ENCODE measurements at places on chromosomes 1 and 21.
A peak's percentile ranks its signal among the peaks of the same experiment; 100 is the strongest.

GRCh38 chr1:156615946-156616345 lies 3.3 kb upstream of the HAPLN2 start:
- no peak for DNase-seq

GRCh38 chr1:32249831-32250525 lies 1.1 kb upstream of the LCK start:
- DNase-seq, result peak; percentile 56

- no peak for DNase-seq
Observed at GRCh38 chr1:50427086-50427817, 4.0 kb upstream of the DMRTA2 start.

- DNase-seq, result no peak
Observed at GRCh38 chr1:110055493-110056284, 14.8 kb downstream of the ALX3 start.

DNA sequence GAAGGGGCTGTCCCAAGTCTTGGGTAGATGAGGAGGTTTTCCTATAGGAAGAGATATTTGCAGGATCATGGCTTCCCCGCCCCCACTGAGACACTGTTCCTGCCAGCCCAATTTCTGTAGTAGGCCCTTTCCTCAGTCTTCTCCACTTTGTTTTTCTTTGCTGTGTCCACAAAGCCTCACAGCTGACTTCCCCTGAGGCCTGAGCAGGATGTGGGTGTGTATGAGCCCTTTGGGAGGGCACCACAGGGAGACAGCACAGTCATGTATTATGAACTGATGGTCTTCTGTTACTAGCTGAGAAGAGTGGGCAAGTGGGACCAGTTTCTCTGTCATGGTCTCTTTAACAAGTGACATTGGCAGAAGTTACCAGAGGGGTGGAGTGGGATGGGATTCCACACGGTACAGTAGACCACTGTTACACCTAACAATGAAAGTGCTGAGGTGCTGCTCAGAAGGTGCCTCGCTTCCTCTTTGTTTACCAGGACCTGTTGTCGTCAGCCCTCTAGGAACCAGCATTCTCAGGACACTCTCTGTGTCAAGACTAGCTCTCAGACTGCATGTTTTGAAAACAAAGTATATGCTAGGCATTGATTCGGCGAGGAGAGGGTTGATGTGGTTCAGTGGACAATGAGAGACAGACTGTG lies 253.8 kb upstream of the HOOK1 start:
- DNase-seq, result no peak

- DNase-seq, result peak; percentile 96
Observed at GRCh38 chr1:25875154-25875855, at the start of gene PAQR7. Gene PAQR7 (minus strand): TSS chr1:25875708. CDS start chr1:25863839, 11,869 bp downstream.

- DNase-seq, result no peak
Observed at GRCh38 chr1:119873135-119874015, 22.9 kb downstream of the ADAM30 start.

- peak; percentile 78 for DNase-seq
Observed at GRCh38 chr1:47738560-47739182, 258.5 kb downstream of the TRABD2B start.

- no peak for DNase-seq
Observed at GRCh38 chr21:37233551-37234146, 33.5 kb downstream of the VPS26C start.

DNA sequence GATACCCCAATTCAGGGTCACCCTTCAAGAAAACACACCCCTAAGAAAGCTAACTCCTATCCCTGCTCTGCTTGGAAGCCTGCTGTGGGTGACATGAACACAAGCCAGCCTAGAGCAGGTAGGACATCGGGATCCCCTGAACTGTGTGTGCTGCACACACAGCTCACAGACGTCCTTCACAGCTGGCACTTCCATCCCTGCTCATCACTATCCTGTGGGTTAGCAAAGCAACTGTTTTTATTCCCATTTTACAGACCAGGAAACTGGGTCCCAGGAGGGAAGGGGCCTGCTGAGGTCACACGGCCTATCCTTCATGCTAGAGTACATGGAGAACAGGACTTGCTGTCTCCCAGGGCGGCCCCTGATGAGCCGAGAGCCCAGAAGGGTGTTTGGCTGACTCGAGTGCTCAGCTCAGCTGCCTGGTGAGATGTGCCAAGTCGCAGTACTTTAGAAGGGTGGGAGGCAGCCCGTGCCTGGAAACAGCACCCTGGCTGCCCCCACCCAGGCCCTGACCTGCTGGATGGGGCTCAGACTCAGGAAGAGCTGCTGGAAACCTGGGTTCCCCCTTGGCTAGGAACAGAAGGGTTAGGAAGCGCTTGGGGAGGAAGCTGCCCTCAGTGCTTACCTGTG lies 28.3 kb upstream of the BTG2 start:
- DNase-seq, result no peak

- no peak for DNase-seq
Observed at GRCh38 chr1:53321366-53321765, 6.5 kb downstream of the LRP8 start.

DNA sequence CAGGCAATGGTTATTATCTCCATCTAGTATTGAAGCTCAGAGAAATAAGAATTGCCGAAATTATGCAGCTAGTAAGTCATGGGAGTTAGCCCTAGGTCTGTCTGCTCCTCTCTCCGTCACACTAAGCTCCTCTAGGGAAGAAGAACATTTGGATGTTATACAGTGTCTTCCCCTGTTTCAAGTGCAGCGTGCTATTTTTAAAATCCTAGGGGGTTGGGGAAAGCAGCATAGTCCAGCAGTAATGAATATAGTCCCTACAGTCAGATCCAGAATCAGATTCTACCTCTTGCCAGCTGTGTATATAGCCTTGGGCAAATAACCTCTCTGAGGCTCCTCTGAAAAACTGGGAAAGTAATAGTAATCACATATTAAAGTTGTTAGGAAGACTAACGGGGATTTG lies 44.5 kb upstream of the OSBPL9 start:
- no peak for DNase-seq

DNA sequence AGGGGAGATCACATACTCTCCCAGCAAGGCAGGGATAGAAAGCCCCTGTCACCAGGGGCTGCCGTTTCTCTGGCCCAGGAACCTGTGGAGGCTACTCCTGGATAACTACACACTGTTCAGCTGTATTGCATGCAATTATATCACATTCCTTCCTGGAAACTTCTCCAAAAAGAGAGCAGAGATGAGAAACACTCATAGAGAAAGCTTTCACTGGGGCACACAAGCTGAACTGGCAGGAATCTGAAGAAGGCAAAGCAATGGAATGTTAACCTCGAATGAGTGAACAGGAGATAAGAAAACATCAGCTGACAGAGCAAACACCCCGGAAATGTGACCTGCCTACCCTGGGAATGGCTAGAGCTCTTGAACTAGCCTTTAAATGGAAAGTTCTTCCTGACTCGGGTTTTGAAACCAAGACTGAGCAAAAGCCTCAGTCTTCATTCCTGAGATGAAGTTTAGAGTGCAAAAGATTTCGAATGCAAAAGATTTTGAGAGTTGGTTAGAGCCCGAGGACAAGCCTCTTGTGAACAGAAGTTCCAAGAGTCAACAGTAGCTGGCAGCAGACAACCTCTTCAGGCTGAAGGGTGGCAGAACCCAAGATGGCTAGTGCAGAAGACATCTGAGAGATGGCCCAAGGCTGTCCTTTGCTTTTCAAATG lies 32.3 kb downstream of the CCN1 start:
- DNase-seq, result peak; percentile 36

DNA sequence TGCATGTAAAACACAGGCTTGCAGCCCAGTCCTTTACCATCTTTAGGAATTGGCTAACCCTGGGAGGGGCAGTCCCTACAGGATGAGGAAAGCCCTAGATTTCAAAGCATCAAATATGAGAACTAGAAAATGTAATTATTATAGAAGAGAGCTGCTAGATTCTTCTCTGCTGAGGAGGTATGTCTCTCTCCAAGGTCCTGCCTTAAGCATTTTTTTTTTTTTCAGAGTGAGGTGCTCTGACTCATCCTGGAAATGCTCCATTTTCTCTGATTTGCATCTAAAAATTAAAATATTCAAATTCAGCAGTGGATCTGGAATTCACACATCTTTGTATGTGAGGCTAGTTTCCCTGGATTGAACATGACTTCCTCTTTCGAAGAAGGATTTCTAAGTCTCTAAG lies 149.8 kb downstream of the ZNF648 start:
- DNase-seq, result no peak

- DNase-seq, result no peak
Observed at GRCh38 chr21:37374027-37374426, 7.5 kb downstream of the DYRK1A start.

DNA sequence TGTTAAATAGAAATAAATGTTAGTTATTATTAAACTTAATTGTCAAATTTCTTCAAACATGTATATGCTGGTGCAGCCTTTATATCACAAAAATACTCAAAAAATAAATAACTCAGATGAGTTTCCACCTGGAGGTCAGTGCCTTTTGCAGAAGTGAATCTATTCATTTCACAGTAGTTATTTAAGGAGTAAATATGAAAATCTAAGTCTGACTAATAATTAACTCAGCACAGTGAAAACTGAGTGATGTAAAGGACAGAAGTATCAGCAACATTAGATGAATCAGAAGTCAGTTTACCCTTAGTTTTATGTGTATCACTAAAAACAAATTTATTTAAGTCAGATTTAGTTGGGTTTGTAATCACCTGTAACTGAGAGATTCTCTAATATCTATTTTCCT lies 2135.4 kb downstream of the MRPL39 start:
- DNase-seq, result no peak

- DNase-seq, result no peak
Observed at GRCh38 chr1:117070124-117070523, 10.0 kb downstream of the TTF2 start.

GRCh38 chr21:46159390-46159789 lies 4.0 kb upstream of the FTCD start:
- DNase-seq, result no peak

- DNase-seq, result no peak
Observed at GRCh38 chr1:85611425-85611824, 30.9 kb downstream of the CCN1 start.

- no peak for DNase-seq
Observed at GRCh38 chr1:178055093-178055492, 38.8 kb upstream of the RASAL2 start.

- no peak for DNase-seq
Observed at GRCh38 chr21:15713412-15713811, 16.4 kb upstream of the USP25 start.

GRCh38 chr1:198455966-198456365 lies 84.5 kb downstream of the ATP6V1G3 start:
- no peak for DNase-seq

- DNase-seq, result no peak
Observed at GRCh38 chr1:242005866-242006535, 7.1 kb upstream of the MAP1LC3C start.

- DNase-seq, result no peak
Observed at GRCh38 chr1:110084227-110085078, 14.0 kb upstream of the ALX3 start.

DNA sequence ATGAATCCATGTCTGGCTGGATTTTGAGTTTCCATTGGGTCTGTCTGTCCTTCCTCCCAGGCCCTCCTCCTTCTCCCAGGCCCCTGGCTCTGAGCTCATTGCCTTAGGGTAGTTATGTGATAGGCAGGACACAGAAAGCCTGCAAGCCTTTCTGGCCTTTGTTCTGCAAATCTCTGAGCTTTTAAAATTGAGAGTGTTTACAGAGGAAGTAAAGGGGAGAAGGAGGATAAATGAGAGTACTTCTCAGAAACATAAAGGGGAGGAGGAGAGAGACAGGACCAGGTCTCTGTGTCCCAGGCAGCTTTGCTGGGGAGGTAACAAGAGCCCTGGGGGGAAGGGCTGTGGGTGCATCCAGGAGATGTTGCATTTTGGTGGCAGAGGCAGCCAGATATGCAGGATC lies 126.7 kb downstream of the FOXD2 start:
- no peak for DNase-seq

DNA sequence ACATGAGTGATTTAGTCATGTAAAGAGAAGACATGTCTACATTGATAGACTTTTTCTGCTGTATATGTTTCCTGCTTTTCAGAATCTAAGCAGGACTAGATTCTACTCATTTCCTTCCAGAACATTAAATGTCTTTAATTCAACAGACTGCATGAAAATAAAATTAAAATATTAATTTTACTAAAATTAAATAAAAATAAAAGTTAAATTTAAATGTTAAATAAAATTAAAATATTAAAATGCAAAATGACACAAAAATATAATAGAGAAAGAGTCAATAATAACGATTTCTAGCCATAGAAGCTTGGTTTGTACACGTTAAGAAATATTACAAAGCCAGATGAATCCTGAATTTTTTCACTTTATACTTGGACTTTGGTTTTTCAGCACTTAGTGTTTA lies 552.8 kb upstream of the NR5A2 start:
- no peak for DNase-seq
